ENCODE measurements at places on chromosomes 1 and 21. TPM values are rescaled to one million over a fixed set of nuclear protein-coding genes. Genes with fewer than 3 reads are reported as not detected.

The CYP4A11 gene
- 0.48 TPM for total RNA-seq

- DNase-seq, result no peak
These were observed 51.7 kb upstream of the POU3F1 start for GRCh38 chr1:38098101-38098847.

DNA sequence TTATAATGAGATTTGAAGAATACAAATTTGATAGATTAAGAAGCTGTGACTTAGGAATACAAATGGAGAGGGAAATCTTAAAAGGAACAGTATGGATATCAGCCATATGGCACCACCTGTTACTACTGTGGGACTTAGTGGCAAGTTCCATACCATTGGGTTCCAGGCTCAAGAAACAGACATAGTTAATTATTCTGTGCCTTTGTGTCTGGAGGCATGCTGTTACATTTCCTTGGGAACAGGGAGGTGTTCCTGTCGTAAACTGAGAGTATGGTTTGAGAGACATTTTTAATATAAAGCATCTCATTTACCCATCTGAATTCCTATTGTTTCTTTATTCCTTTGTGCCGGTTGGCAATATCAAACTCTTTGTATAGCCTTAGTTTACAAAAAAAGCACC is 15.2 kb downstream of the PLA2G4A start:
- DNase-seq, result no peak

DNA sequence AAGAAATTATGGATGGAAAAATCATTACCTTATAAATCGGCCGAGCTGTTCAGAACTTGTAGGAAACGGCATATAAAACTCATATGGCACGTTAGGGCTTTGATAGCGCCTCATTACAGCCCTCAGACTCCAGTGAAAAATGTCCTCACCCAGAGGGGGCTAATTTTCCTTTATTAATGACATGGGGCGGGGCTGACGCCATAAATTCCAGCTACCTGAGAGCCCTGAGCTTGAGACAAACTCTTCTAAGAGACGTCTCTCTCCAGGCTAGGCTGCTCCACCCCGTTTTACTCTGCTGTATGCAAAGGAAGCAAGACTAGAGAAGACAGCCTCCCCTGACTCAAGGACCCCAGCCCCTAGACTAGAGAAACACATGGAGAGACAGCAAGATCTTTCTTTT is 149.4 kb downstream of the TRABD2B start:
- DNase-seq, result no peak

DNA sequence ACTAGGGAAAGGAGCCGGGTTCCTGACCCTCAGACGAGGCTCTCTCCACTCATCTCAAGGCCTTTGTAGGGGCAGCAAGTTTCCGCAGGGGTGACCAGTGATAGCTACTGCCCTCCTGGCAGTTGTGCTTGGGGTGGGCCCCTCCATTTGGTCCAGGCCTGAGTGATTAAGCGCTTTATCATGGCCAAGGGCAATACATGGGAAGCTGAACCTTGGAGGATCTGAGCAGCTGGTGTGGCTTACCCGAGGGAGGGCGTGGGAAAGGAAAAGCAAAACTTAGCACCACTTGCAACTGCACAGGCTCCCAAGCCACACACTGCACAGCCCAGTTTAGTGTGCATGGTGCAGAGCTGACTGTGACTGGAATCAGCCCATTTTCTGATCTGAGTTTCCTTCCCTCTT is 47.8 kb downstream of the GADD45A start:
- DNase-seq, result no peak
